ENCODE measurements at places on chromosomes 12 and 14.

- DNase-seq, result no peak
Observed at GRCh38 chr12:111434680-111435338, 29.1 kb downstream of the SH2B3 start.

DNA sequence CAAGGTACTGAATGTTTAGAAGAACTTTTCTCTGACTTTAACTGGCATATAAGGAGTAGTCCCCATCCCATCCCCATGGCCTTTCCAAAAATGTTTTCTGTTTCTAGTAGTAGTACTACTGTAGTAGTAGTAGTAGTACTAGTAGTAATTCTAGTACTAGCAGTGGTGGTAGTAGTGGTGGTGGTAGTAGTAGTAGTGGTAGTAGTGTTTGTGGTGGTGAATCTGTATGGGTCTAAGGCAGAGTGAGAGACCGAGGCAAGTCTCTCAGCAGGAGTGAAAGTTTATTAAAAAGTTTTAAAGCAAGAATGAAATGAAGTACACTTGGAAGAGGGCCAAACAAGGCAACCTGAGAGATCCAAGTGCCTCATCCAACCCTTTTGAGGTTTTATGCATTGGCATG is 58.6 kb downstream of the FOXN4 start:
- DNase-seq, result no peak

GRCh38 chr14:22566845-22567244 is 22.2 kb downstream of the DAD1 start:
- DNase-seq, result no peak

DNA sequence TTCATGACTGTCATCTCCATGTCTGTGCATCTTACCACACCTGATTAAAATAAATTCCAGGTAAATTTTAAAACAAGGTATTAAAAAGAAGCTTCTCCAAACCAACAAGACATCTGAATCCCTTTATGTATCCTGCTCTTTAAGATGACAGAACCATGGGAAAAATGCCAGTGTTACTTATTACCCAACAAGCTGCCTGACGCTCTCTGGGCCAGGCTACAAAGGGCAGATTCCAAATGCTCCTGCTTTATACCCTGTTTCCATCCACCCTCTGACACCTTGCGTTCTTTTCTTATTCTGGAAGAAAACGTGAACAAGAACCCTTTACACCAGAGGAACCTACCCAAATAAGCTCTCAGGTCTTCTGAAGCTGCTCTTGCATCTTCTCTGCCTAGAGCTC is 70.7 kb downstream of the SLC8A3 start:
- no peak for DNase-seq

DNA sequence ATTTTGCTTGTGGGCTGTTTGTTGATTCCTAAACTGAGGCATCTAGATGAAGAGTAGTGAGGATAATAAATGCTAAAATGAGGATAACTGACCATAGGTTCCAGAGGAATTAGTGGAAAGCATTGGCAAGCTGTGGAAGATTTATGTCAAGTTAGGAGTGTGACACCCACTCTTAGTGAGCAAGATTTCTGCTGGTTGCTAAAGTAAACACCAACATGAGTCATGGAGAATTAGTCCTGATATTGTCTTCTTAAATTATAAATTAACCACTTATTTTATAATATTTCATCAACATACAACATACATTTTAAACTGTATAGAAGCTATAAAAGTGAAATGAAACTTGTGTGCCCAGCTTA is 328.2 kb downstream of the RPL10L start:
- no peak for DNase-seq

All from omental fat pad (tissue), 4 donors.